HEK293T (cell line): ENCODE measurements at places on chromosomes 1 and 21.

- no peak for DNase-seq
These were observed 19.7 kb upstream of the SMIM12 start for GRCh38 chr1:34879230-34879629.

DNA sequence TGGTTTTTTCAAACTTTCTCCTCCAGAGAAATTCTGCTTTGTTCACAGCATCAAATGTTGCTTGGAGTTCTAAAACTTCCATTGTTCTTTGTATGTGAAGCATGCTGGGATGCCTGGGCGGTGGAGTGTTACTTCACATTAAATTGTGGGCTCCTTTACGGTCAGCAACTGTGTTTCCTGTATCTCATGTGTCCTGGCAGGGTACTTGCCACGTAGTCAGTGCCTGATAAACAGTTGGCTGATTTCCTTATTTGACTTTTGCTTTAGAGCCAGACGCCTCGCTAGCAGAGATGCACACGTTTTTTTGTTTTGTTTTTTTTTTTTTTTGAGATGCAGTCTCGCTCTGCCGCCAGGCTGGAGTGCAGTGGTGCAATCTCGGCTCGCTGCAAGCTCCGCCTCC, 96.7 kb downstream of the UCK2 start:
- no peak for DNase-seq

- DNase-seq = no peak
These were observed 120.0 kb downstream of the PEX14 start for GRCh38 chr1:10594595-10595223.

- DNase-seq = no peak
These were observed 267.7 kb downstream of the RYR2 start for GRCh38 chr1:237309595-237310118.

- DNase-seq = no peak
These were observed 256 bp upstream of the TARBP1 start for GRCh38 chr1:234479310-234479559.

GRCh38 chr21:44932408-44933181, 7.2 kb upstream of the SLX9 start:
- no peak for DNase-seq

- DNase-seq = no peak
These were observed 23.2 kb downstream of the PCNT start for GRCh38 chr21:46347203-46347550.

GRCh38 chr1:17162941-17163340, 42.0 kb upstream of the PADI1 start:
- DNase-seq = no peak

DNA sequence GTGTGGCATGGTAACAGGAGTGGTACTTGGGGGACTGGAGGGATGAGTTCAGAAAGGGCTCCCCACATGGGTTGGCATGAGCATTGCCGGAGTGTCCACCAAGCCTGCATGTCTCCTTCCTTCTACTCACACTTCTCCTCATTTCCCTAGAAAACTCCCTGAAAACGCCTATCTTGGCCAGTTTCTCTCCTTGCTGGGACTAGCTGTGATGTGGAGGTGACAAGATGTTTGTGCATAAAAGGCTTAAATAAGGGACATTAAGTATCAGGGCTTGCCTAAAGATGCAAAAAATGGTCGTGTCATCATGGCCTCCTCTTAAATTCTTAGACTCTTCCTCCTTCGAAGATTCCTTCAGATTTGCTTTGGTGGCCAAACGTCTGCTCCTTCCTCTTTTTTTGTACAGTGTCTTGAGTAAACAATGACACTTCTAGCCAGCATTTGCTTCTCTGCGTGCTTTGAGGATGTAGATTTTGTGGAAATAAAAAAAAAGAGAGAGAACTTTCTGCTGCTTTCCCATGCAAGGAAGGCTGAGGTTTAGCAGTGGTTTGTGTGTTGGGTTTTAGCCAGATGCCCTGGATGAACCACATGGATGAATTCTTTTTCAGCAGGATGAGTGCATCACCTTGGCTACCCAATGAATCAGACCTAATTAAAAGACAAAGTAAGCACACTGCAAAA, 239.1 kb upstream of the IRF2BP2 start:
- DNase-seq = no peak

DNA sequence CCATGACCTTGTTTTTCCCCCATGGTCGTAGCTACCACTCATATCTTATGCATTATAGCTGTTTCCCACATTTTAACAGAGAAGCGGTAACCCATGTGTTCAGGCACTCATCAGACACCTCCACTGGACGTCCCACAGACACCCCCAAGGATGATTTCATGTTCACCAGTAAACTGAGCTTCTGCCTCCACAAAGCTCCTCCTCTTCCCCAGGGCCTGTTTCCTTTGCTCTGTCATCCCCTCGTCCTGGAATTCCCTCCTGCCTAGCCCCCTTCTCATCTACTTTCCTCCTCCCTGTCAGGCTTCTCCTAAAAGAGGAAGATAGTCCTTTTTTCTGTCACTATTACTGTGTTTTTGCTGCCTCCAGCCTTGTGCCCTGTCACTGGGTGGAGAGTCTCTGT, 111.2 kb downstream of the OMA1 start:
- no peak for DNase-seq

- DNase-seq = no peak
These were observed 37.0 kb downstream of the MATN1 start for GRCh38 chr1:30686236-30686935.

GRCh38 chr1:228695015-228695955, 40.0 kb upstream of the RHOU start:
- DNase-seq = no peak

DNA sequence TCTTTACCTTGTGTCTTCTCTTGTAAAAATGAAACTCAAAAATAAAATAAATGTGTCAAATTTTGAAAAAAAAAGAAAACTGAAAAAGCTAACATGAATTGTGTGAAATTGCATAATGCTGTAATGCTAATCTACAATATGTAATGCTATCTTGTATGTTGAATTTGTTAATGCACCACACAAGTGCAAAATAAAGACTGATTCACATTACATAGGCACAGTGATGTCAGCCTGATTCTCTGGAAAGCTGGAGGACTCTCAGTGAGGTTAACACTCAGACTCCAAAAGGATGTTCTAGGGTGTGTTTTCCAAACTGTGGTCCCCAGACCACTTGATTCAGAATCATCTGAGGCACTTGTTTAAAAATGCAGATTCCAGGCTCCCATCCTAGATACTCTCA, 25.6 kb downstream of the SYT11 start:
- DNase-seq = no peak

DNA sequence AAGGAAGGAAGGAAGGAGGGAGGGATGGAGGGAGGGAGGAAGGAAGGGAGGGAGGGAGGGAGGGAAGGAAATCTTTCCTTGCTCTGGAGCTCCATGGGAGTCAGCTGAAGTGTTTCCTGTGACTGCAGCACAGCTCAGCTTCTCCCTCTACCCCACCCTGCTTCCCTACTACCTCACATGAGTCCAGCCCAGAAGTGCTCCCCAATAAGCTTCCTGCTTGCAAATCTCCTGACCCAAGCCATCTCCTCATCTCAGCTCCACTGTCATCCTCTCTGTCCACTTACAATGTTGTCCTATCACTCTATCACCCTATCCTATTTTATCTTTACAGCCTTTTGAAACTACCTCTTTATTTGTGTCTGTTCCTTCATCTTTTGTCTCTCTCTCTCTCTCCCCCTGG, 52.9 kb upstream of the SSBP3 start:
- DNase-seq = no peak

GRCh38 chr1:6178751-6179563, 1.2 kb downstream of the CHD5 start:
- DNase-seq = no peak

DNA sequence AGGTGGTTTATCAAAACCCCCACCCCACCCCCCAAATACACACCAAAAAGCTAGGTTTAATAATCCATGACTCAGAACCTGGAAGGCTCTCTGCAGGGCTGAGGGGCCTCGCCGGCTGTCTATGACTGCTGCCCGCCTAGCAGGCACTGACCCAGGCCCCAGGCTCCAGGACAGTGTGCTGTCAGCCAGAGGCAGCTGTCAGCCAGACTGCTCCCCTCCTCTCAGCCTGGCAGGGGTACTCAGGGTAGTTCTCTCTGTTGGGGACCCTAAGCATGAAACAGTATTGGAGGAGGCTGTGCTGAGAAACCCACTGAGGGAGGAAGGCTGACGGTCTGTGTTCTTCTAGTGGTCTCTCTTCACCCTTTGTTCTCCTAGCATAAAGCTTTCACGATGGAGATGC, 90.3 kb downstream of the CCDC185 start:
- DNase-seq = no peak

DNA sequence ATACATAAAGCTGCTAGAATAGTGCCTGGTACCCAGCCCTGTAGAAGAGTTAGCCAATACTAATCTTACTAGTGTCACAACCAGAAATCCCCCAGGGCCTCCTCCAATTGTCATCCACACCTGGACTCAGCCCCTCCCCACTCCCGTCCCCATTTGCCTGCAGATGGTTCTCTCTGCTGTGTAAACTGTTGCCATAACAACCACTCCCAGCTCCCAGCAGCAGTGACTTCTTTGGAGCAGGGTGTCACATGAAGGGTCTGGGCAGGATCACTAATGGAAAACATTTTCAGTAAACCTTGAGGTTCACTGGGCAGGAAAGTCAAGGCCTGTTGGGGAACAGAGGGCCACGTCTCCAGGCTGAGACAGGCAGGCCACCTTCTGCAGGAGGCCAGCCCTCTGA, 126.0 kb upstream of the IPO9 start:
- DNase-seq = no peak

DNA sequence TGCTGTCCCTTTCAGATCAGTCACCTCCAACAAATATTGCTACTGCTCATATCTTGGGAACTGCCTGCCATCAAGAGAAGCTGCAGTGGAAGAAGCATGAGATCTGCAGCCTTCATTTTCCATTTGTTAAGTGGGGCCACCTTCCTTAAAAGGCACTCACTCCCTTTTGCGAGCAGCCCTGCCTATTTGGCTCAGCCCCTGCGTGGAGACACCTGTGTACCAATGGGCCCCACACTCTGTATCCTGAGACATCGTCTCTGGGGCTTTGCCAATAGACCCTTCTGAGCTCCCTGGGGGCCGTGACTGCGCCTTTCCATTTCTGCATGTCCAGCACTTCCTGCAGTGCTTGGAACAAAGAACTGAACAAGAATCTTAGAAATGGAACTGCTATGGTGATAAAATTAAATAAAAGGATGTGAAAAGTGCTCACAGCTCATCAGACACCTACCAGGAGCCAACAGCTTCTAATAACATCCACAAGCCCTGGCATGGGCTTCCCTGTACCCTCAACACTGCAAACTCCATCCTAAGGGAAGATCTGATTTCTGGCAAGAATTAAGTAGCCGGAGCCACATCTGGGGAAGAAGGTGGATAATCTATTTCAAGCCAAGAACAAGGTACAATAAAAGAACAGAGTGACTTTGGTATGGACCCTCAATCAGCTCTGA, 36.7 kb downstream of the PARP1 start:
- no peak for DNase-seq

GRCh38 chr1:54367613-54368012, 38.6 kb downstream of the SSBP3 start:
- DNase-seq = no peak

GRCh38 chr1:154765970-154766369, 104.1 kb downstream of the KCNN3 start:
- DNase-seq = peak; percentile 68

DNA sequence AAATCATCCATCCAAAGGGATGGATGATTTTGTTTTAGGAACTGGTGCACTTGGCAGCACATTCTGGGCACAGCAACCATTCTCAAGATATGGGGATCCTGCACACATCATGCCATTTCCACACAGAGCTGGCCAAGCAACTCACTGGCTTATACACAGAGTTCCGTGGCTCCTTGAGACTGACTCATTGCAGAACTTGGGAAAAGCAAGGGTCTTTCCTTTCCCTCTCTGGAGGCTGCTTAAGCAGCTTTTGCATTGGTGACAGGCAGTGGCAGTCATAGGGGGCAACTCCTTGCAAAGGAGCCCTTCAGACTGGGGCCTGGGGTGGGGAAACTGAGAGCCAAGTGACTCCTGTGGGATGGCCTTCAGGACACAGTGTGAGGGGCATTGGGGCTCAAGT, 1.9 kb upstream of the MAD2L2 start:
- DNase-seq = no peak

DNA sequence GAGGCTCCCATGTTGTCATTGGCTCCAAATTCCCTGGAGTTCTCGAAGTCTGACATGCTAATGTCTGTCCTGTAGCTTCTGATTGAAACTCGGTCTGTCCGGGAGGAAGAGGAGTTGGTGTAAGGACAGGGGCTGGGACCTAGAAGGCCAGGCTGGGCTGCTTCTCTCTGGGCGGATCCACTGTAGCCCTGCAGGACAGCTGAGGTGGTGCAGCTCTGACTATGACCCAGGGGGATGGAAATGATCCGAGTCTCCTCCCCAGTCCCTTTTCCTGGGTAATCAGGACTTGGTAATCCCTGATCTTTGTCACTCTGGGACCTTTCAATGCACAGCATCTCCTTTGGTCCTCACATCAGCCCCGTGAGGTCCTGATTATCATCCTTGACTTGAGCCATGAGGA, 10.0 kb upstream of the FCMR start:
- peak; percentile 48 for DNase-seq

DNA sequence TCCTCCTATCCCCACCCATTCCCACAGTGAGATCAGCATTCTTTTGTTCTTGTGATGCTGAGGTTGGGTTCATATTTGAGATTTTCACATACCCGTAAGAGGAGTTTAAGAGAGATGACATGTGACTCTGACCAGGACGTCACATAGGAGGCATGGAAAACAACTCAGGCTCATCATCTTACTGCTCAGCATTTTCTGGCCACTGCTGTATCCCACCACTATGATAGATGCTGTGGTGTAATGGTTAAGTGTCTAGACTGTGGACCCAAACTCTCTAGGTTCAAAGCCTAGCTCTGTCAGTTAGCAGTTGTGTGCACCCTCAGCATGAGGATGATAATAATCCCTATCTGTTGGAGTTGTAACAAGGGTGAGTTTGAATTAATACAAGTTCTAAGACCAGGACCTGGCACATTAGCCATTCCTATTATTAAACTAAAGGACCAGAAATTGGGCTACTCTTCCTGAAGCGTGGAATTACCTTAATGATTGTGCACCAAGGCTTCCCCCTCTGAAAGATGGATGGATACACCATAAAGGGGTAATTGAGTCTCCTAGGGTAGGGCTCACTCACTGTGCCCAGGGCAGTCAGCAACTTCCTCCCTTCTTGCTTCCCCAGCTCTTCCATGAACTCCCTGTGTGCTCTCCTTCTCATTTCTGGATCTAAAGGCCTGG, 40.9 kb downstream of the LGR6 start:
- DNase-seq = no peak

- DNase-seq = no peak
These were observed 1652.0 kb downstream of the MRPL39 start for GRCh38 chr21:23955135-23955843.

DNA sequence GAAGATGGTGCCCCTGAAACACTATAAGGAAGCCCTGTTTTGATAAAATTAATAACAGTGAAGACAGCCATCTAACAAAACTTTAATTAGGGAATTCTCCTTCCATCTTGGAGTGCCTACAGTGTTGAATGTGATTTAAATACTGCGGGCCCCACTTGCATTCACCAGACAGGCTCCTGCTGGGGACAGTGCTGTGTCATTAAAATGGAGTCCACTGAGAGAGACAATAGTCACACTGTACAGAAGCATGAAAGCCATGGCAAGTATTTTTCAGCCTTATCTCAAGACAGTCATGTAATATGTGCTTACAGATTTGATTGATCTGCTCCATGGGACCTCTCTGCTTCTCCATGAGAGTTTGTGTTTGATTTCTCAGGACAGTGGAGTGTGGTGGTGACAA, 29.7 kb upstream of the ZBTB18 start:
- DNase-seq = no peak
